ENCODE measurements at places on chromosomes 12 and 14.

DNA sequence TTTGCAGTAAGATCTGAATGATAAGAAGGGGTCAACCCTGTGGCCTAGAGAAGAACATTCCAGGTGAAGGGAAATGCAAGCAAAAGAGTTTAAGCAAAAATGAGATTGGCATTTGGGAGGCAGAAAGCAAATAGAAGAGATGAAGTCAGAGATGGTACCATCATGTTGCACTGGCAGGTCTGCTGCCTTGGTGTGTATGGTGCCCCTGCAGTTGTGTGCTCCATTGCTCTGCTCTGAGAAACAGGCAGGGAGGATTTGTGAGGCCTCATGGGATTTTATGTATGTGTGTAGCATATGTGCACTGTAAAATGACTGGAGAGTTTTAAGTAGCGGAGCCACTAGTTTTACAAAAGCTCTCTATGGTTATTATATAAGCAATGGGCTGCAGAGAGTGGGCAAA, 6.6 kb downstream of the LDHB start:
- DNase-seq = no peak

DNA sequence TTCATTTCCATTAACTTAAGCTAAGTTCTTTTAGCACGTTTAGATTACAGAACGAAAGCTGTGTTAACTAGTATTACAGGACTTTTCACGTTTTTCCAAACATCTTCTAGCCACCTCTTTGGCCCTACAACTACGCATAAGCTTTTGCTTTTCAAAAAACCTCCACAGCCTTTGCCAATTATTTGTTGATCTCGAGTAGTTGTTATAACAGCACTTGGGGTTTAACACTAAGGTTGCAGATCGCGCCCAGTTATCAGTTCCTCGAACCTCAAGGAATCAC, 450 bp upstream of the RBM25 start:
- DNase-seq = no peak

DNA sequence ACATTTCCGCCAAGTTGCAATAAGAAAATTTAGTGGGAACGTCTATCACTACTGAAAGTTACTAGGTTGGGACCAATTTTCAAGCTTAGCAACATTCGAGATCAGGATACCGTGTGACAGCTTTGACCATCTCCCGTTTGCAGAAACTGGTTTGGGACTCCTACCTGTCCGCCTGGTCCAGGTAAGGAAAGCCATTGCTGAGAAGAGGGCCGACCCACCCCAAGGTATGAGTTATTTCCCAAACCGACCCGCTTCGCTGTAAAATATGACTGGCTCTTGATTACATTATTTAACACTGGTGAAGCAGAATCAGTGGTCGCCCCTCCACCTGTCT, 271 bp downstream of the DNAI7 start:
- no peak for DNase-seq

DNA sequence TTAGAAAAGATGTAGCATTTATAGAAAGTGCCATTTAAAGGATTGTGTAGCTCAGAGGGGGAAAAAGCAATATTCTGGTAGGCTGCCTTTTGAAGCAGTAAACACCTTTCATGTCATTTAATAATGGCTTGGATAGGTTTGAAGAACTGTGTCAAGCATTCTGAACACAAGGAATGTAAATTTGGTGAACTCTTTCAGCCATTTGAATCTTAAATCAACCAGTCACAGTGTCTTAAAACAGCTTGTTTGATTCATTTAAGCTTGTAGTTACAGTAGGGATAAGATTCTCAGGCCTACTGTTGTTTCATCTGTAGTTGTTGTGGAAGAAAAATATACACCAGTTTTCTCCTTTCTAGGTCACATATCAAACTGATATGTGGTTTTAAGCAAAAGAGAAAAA, 299.4 kb upstream of the NOVA1 start:
- no peak for DNase-seq

GRCh38 chr12:51863363-51863932, 14.9 kb upstream of the FIGNL2 start:
- DNase-seq = no peak

DNA sequence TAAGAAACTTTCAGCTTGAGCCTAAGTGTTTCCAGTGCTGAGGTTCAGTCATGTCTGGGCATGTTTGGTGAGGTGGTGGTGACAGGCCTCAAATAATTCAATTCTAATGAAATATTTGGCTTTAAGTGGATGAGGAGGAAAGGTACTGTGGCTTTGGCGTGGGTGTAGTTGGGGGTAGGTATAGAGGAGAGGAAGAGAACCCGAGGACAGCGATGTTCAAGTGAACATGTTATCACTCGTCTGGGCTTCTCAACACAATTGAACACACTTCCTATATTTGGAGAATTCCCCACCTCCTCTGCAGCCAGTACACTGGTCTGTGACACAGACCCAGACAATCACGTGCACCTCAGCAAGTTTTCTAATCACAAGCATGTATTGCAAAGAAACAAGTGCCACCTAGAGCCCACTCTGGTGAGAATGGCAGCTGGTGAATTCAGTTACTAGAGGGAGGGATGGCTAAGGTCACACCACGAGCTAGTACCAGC, 53.0 kb downstream of the IFNG-AS1 start:
- DNase-seq = no peak

GRCh38 chr14:68749487-68750475, 43.1 kb downstream of the ZFP36L1 start:
- DNase-seq = no peak

DNA sequence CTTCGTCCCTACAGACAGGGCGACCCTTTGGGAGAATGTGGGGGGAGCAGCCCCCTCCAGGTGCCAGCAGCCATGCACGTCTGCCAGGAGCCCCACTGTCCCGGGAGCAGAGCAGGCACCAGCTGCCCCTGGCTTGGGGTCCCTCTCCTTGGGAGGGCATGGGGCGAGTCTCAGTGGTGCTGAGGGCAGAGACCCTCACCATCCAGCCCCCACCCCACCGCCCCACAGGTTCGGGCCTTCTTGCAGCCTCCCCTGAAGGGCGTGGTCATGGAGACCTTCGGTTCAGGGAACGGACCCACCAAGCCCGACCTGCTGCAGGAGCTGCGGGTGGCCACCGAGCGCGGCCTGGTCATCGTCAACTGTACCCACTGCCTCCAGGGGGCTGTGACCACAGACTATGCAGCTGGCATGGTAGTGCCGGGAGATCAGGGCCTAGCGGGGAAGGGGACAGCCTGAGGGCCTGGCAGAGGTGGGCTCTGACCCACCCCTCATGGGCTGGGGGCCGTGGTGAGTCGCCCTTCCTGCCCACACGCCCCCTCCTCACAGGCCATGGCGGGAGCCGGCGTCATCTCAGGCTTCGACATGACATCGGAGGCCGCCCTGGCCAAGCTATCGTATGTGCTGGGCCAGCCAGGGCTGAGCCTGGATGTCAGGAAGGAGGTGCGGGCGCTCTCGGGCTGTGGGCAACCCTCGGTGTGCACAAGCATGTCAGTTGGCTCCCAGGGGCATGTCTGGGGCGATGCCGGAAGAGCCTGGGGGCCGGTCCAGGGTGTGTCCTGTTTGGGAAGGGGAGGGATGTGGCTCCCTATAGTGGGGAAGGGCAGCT, 18.8 kb downstream of the ASPG start:
- no peak for DNase-seq

- no peak for DNase-seq
Observed at GRCh38 chr14:38079268-38079667, 128.4 kb upstream of the SSTR1 start.

DNA sequence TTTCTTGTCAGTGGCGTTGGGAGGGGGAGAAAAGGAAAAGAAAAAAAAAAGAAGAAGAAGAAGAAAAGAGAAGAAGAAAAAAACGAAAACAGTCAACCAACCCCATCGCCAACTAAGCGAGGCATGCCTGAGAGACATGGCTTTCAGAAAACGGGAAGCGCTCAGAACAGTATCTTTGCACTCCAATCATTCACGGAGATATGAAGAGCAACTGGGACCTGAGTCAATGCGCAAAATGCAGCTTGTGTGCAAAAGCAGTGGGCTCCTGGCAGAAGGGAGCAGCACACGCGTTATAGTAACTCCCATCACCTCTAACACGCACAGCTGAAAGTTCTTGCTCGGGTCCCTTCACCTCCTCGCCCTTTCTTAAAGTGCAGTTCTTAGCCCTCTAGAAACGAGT, 1.9 kb downstream of the ASCL1 start:
- no peak for DNase-seq

DNA sequence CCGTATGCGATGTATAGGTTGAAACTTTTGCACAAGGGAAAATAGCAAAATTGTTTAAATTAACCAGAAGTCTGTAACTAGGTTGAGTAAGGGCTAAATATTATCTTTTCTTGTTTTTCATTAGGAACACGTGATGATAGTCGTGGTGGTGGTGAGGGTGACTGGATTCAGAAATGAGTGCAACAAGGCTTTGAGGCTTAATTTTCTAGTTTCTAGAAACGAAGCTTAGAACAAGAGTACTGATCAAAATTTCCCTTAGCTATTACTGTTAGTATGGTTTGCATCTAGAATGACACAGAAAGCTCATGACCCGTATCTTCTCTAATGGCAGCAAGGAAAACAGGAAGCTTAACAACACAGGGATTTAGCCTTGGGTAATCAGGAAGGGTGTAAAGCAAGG, 7.0 kb downstream of the SLIRP start:
- no peak for DNase-seq

DNA sequence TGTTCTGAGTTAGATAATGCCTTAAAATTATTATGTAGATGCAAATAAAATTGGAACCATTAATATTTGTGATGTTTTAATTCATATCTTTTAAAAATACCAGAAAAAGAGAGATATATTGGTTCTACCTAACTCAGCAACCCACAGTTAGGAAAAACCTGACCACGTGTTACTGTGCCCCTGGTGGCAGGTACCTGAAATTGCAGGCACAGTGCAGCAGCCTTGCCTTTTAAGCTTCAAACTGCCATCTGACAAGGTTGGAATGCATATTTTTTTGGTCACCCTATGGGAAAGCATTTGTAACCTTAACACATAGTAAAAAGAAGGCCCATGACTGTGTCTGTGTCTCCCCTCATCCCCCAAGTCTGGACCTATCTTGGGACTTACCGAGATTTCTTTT, 109.4 kb upstream of the NOS1 start:
- no peak for DNase-seq

DNA sequence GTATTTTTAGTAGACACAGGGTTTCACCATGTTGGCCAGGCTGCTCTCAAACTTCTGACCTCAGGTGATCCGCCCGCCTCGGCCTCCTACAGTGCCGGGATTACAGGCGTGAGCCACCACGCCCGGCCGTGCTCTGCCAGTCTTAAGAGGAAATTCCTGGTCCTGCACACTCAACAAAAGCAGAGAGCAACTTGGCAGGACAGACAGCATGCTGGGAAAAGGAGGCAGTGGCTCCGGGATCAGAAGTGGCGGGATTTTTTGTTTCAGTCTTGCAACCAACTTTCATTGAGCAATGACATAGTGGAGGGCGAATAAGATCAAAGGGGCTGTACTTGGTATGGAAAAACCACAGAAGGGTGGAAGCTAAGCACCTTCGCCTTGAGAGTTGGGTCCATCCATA, 2.1 kb downstream of the CKAP4 start:
- DNase-seq = no peak

DNA sequence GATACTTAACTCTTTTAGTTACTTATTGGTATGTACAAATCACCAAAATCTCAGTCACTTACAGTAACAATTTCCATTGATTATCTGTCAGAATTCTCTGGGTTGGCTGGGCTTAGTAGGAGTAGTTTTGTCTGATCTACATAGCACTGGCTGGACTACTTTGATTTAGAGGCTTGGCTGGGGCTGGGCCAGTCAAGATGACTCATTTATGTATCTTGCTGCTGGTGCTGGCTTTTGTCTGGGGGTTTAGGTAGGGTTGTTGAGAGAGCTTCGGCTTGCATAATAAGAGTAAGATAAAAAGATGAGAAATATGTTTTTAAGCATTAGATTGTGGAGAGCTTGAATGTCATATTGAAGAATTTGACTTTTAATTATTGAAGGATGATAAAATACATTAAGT, 1093.7 kb downstream of the SLC6A15 start:
- no peak for DNase-seq

- no peak for DNase-seq
Observed at GRCh38 chr12:124381456-124382296, 86.8 kb downstream of the RFLNA start.

DNA sequence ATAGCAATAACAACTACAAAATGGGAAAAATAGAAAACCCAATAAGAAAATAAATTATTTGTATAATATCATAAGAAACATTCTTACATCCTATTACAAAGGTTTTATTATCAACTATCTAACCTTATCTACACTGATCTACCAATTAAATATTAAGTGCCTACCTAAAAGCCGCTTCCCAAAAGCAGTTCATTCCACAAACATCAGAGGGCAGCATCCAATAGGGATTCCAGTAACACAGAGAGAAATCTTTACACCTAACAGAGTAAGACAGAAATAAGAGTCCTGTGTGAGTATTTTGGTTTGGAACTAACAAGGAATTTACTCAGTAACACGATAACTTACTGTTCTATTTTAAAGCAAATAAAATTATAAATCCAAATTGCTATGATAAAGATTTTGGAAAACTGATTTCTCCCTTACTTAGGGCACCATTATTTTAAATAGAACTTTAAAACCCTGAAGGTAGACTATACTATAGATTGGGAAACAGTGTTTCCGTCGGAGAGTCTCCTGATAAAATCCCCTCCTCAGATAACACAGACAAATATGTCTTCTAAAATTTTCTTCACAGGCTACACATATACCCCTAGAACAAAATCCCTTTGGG, 15.0 kb downstream of the GXYLT1 start:
- DNase-seq = peak; percentile 64

- DNase-seq = no peak
Observed at GRCh38 chr14:94717808-94718207, 52.1 kb downstream of the GSC start.

GRCh38 chr12:46266382-46266791, 2.5 kb downstream of the SLC38A1 start:
- DNase-seq = no peak

DNA sequence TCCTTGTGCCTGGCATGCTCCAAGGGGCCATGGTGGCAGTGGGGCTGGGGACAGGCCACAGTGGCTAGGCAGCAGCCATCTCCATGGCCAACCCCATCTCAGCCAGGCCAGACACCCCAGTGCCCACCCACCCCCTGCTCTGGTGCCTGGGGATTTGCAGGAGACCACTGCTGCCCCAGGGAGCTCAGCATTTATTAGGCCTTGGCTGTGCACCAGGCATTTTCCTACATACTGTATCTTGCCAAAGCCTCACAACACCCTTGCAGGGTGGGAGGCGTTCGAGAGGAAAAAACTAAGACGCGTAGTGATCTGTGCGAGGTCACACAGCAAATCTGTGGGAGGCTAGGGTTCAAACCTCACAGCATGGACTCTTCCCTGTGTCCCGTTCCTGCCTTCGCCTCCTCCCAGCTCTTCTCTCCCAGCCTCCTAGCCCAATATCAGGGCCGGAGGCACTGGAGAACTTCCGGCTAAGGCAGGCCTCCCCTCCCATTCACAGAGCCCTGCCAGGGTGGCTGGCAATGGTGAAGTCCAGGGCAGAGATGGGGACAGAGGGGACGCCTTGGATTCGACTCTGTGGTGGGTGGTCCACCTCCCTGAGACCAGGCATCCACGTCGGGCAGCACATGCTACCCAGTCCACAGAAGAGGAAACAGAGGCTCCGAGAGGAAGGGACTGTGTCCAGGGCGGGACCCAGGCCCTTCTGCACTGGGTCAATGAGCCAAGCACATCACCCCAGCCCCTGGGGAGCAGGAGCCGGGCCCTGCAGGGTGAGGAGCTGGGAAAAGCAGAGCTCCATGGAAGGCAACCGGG, 57.4 kb downstream of the FAM222A start:
- DNase-seq = no peak

All from renal cortex interstitium (tissue), 15 donors.